ENCODE measurements at places on chromosomes 5 and 9. TPM values are rescaled to one million over a fixed set of nuclear protein-coding genes. Genes with fewer than 3 reads are reported as not detected.

Gene CDC20B
- 0.07 TPM for total RNA-seq

Gene IFNA2
- total RNA-seq: not detected

Gene SLIT3
- 13.0 TPM for total RNA-seq

Gene TRIM7
- total RNA-seq: 40.4 TPM

Gene ANKDD1B
- total RNA-seq: 0.09 TPM

Gene MAPKAP1
- total RNA-seq: 74.4 TPM

Gene SEMA5A
- under 0.01 TPM for total RNA-seq

Gene ARHGEF28
- total RNA-seq: 11.6 TPM

Gene ZBTB6
- 5.4 TPM for total RNA-seq

Gene DBH
- not detected for total RNA-seq

Gene CKMT2
- total RNA-seq: not detected
